ENCODE measurements at places on chromosomes 2 and 18.

- no peak for DNase-seq
Measured at GRCh38 chr2:105103481-105103880, 65.6 kb downstream of the MRPS9 start.

- DNase-seq = no peak
Measured at GRCh38 chr18:80105369-80106167, 3.5 kb upstream of the ADNP2 start.

GRCh38 chr18:5506174-5506573 lies 37.6 kb downstream of the EPB41L3 start:
- no peak for DNase-seq

GRCh38 chr2:7792031-7792651 lies 874.9 kb downstream of the RNF144A start:
- no peak for DNase-seq

DNA sequence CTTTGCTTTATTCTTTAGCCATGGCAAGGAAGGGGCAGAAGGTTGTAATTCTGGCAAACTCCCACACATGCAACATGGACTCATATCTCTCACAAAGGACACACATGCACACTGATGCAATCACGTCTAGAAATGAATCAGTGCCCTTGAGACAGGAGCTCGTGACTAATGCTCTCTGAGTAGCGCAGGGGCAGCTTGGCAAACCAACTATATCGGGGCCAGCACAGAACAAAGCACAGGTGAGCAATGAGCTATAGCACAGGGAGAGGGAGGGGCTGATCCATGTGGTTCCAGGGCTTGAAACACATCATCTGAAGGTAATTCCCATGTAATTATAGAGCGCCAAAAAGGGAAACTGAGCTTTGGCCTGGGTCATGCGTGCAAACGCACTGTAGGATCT lies 165.2 kb upstream of the KLF7 start:
- DNase-seq = no peak

DNA sequence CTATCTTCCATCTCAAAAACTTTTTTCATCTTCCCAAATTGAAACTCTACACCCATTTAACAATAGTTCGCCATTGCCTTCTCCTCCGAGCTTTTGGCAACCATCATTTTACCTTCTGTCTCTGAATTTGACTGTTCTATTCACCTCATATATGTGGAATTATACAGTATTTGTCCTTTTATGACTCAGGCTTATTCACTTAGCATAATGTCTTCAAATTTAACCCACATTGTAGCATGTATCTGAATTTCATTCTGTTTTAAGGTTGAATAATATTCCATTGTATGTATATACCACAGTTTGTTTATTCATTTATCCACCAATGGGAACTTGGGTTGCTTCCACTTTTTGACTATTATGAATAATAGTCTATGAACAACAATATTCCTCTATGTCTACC lies 233.9 kb downstream of the GPD2 start:
- DNase-seq = no peak

GRCh38 chr2:70596739-70597138 lies 43.1 kb upstream of the TGFA start:
- no peak for DNase-seq

GRCh38 chr2:31764169-31764568 lies 183.4 kb upstream of the SRD5A2 start:
- DNase-seq = no peak

- DNase-seq = no peak
Measured at GRCh38 chr2:142714600-142714999, 162.9 kb upstream of the KYNU start.

GRCh38 chr18:43719267-43719795 lies 442.0 kb upstream of the SYT4 start:
- DNase-seq = no peak

GRCh38 chr18:45672637-45673036 lies 51.3 kb upstream of the SLC14A1 start:
- DNase-seq = no peak

GRCh38 chr2:55111570-55112228 lies 61.4 kb upstream of the RTN4 start:
- DNase-seq = no peak

- DNase-seq = no peak
Measured at GRCh38 chr2:215397632-215398341, 38.1 kb downstream of the FN1 start.

DNA sequence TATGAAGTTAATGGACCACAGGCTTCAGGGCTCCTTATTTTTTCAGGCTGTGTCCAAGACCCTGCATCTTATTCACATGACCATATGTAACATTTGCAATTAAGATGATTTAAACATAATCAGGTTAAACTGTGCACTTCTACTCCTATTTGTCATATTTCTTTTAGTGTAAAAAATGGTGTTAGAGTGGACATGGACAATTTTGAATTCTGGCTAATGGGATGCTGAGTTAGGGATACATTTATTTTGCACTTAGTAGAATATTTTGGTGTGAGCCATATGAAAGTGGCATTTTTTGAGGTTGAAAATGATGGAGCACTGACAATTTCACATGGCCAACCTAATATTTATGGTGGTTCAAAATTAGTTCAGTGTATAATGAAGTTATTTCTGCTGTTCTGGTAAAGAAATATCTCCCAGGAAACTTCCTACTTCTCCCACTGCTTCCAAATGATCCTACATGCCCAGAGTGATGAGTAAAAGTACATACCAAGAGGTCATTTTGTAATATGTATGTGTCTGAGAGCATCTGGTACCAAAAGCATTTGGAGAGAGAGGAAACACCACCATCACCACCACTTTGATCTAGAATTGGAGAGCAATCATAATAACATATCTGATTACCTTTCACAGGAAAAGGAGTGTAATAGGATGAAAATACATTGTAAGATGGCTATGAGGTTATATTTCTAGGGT lies 36.0 kb downstream of the GULP1 start:
- DNase-seq = no peak
